CD4-positive, CD25-positive, alpha-beta regulatory T cell (primary cell): ENCODE measurements at places on chromosomes 4 and X.

DNA sequence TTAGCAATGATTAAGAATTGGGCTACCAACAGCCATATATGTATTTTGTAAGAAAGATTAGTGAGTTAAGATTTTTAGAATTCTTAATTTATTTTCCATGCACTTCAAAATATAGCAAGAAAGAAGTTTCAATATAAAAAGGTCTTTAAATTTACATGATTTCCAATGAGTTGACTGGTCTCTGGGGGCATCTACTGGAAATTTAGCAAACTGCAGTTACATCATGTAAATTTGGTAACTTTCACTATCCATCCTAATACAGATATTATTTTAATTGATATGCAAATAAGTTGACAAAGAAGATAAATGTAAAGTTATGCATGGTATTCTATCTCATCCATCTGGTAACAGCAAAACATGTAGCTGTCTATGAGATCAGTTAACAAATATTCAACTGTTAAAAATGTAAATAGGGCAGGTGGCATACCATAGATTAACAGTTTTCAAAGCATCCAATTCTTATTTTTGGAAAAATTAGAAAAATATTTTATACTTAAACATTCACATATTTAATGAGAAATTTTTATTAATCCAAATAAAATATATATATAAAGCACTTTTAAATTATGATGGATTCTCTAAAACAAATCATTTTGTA lies 29.1 kb downstream of the TTC29 start:
- peak; percentile 31 for DNase-seq

DNA sequence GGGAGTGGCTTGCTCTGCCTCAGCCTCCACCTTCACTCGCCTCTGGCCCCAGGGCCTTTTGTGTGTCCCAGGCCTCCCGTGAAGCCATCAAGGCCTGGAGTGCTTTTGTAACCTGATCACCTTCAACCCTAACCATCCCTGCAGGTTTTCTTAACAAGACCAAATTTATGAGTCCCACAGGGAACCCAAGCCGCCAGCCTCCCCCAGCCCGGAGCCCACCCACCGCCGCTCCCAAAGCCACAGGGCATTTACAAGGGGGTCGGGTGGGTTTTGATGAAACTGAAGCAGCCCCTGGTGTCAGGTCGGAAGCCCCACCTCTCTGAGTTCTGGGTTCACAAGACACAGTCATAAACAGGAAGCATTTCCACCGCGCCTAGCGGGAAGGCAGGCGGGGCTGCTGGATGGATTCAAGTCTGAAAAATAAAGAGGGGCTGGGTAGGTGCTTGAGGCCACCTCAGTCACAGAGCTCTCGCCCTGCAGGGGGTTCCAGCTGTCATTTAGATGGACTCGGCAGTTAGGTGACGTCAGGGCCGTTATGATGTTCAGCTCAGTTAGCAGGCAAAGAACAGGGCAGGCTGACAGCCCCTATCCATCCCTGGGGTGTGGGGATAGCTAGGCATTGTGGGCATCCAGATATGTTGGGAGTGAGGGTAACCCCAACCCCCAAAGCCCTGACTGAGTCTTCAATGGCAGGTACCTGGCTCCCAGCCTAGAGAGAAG lies 128.5 kb downstream of the BCOR start:
- no peak for DNase-seq

DNA sequence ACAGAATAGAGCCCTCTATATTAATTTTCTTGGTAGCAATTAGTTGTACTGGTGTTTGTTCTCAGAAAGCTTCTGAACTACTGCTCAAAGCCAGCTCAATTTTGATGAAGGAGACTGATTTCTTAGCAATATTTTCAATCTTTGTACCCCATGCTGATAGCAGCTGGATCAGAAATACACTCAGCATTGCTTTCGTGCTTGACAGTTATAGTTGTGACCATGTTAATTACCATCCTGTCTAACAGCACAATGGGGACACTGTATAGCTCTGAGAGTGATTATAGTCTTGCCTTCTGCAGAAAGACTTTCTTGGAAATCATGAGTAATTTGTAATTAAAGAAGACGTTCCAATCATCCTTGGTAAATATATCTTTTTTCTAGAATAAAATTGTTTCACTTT lies 79.7 kb upstream of the GNPDA2 start:
- DNase-seq, result no peak

- no peak for DNase-seq
These were observed 84.8 kb downstream of the CLDN34 start for GRCh38 chrX:10051866-10052480.
